ENCODE measurements at places on chromosomes 13 and 19.

- DNase-seq = no peak
Observed at GRCh38 chr13:48775285-48775684, 121.6 kb downstream of the CYSLTR2 start.

- DNase-seq = no peak
Observed at GRCh38 chr13:78393286-78394142, 209.8 kb downstream of the POU4F1 start.

GRCh38 chr13:48594096-48594815 is 59.5 kb upstream of the CYSLTR2 start:
- no peak for DNase-seq

DNA sequence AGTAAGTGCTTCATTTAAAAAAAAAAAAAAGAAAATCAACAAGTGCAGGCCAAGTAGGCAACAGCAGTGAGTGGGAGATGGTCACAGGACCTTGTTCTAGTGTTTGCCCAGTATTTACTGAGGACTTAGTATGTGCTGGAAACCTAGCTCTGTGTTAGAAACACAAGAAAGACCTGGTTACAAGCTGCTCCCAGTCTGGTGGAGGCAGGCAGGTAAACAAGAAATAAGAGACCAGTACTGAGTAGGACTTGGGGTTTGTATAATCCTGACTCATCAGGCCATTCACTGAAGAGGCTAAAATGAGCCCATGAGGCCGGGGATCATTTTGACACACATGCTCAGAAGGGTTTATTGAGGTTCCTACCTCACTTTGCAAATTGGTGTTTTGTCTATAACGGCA is 21.5 kb upstream of the SERPINE3 start:
- no peak for DNase-seq

DNA sequence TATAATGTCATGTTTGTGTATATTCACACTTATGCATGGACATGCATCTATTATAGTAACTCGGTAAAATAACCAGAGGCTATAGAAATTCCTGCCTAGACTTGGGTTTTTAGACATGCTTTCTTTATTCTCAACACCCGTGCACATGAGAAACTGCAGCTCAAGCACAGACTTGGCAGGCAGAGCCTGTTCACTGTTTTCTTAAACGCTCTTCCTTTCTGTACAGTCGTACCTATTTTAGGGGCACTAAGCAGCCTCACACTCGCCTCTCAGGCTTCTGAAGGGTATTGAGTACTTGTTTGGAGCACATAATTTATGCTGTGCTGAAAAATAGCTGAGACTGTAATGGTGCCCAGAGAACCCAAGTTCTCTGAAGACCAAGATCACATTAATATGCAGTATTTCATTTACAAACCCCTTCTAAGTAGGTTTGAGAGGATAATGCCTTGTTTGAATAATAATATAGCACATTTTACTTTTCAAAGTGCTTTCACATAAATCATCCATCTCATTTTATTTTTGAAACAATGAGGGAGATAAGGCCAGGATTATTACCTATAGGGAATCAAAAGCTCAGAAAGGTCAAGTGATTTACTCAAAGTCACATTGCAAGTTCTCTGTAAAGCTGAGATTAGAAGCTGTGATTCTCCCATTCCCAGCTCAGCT is 429.9 kb downstream of the SPRY2 start:
- no peak for DNase-seq

GRCh38 chr13:43725460-43725859 is 61.3 kb downstream of the ENOX1 start:
- DNase-seq = no peak

- no peak for DNase-seq
Observed at GRCh38 chr13:99332456-99332855, 25.3 kb upstream of the GPR183 start.

DNA sequence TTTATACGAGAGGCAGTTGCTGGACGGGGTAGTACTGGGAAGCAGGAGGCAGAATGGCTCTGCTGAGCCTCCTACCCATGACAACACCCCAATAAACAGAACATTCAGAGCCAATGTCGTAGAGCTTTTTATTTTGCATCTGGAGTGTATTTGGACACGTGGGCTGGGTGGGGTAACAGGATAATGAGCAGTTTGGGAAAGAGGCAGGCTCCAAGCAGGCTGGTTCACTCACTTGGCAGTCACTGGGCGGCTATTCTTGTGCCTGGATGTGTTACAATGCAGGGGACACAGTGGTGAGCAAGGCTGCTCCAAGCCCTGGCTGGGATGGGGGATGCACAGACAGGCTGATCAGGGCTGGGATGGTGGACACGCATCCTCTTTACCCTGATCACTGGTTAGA is 9.5 kb downstream of the ACTMAP start:
- DNase-seq = no peak

- no peak for DNase-seq
Observed at GRCh38 chr13:26495750-26496149, 61.7 kb upstream of the WASF3 start.

- DNase-seq = no peak
Observed at GRCh38 chr19:5547881-5548280, 19.9 kb downstream of the TINCR start.

- DNase-seq = no peak
Observed at GRCh38 chr13:21744149-21744548, 73.3 kb downstream of the FGF9 start.

DNA sequence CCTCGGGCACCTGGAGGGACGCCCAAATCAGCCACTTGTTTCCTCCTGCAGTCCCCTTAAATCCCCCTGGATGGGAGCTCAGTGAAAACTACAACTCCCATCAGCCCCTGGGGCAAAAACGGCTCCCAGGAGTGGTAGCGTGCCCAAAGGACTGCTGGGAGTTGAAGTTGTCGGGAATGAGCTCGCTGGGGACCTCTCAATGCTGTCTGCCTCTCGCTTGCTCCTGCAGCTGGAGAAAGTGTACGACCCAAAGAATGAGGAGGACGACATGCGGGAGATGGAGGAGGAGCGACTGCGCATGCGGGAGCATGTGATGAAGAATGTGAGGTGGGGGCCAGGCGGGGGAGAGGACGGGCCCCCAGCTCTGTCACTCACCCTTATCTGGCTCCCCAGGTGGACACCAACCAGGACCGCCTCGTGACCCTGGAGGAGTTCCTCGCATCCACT is 14.7 kb upstream of the DHDH start:
- DNase-seq = no peak

DNA sequence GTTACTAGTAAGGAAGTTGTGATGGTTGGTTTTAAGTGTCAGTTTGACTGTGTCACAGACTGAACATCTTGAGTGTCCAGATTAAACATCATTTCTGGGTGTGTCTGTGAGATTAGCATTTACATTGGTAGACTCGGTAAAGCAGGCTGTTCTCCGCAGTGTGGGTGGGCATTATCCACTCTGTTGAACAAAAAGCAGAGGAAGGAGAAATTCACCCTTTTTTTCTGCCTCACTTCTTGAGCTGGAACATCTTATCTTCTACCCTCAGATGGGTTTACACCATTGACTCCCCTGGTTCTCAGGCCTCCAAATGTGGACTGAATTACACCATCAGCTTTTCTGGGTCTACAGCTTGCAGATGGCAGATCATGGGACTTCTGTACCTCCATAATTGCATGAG is 63.7 kb upstream of the ZDHHC20 start:
- no peak for DNase-seq

DNA sequence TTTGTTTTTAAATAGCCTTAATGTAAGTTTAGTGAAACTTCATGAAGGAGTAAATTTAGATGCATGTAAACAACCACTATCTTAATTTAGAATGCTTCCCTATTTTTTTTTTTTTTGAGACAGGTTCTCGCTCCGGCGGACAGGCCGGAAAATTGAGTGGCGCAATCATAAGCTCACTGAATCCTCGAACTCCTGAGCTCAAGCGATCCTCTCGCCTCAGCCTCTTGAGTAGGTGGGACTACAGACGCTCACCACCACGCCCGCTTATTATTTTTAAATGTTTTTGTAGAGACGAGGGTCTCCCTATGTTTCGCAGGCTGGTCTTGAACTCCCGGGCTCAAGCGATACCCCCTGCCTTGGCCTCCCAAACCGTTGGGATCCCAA is 1.6 kb downstream of the TEX30 start:
- DNase-seq = no peak

DNA sequence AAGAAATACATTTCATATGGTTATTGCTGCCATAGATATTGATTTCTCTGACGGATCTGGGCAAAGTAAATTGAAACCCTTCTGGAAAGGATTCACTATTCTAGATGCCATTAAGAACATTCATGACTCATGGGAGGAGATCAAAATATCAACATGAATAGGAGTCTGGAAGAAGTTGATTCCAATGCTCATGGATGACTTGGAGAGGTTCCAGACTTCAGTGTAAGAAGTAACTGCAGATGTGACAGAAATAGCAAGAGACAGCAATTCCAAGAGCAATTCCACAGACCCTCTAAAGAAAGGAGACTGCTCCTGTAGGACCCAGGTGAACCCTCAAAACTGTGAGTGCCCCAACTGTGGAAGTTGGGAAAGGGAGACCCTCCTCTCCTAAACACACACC is 30.9 kb upstream of the KCTD12 start:
- DNase-seq = no peak

- DNase-seq = no peak
Observed at GRCh38 chr19:28309070-28309469, 903.9 kb downstream of the UQCRFS1 start.

GRCh38 chr19:39154100-39154628 is 28.6 kb downstream of the PAK4 start:
- no peak for DNase-seq

- DNase-seq = no peak
Observed at GRCh38 chr19:11047866-11048265, 41.4 kb upstream of the LDLR start.

DNA sequence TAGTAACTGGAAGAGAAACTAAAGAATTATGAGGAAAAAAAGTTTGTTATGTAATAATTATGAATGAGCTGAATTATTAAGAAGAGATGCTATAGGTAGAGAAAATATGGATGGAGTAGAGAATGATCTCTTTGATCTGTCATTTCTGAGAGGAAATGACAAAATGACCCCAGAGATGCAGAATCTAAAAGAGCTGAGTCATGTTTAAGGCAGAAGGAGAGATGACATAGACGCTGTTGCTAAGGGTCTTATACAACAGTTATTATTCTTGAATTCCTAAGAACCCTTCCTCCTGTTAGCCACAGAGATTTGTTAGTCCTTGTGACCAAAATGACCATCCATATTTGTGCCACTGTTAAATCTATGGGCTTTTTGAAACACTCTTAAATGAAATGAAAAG is 58.3 kb upstream of the FREM2 start:
- DNase-seq = no peak

GRCh38 chr13:113110048-113110851 is 4.7 kb downstream of the F7 start:
- no peak for DNase-seq

DNA sequence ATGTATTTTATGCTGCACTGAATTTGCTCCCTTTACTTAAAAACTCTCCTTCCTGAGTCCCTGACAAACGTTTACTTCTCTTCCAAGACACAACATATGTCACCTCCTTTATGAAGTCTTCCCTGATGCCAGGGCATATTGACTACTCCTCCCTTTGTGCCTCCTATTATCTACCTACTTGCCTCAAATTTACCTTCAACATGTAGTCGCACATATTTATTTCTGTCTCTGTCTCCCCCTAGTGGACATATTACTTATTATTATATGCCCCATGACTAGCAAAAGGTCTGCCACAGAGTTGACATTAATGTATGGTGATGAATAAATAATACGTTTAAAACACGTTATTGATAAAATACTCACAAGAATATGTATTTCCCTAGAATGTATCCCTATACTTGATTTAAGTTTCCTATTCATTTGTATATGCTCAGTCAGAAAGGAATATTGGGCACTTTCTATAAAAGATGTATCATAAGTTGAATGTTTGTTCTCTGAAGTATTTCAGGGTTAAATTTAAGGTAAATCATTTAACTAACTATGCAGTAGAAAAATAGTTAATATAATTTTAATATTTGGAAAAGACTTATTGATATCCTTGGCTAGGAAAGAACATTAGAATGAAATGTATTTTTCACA is 250.3 kb upstream of the ATXN8OS start:
- DNase-seq = no peak

DNA sequence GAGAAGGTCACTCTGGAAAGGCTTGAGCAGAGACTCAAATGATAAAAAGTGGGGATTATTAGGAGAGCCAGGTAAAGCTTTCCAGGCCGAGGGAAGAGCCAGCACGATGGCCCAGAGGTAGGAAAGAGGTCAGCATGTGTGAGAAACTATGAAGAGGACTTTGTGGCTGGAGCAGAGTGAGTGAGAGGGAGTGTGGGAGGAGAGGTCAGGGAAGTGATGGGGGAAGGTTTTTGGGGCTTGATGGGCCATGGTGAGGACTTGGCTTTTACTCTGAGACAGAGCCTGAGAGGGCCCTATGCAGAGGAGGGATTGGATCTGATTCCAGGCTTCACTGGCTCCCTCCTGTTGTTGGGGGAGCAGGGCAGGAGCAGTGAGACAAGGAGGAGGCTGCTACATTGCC is 5.3 kb downstream of the CATSPERG start:
- no peak for DNase-seq

GRCh38 chr13:21639561-21639960 is 31.3 kb upstream of the FGF9 start:
- no peak for DNase-seq

DNA sequence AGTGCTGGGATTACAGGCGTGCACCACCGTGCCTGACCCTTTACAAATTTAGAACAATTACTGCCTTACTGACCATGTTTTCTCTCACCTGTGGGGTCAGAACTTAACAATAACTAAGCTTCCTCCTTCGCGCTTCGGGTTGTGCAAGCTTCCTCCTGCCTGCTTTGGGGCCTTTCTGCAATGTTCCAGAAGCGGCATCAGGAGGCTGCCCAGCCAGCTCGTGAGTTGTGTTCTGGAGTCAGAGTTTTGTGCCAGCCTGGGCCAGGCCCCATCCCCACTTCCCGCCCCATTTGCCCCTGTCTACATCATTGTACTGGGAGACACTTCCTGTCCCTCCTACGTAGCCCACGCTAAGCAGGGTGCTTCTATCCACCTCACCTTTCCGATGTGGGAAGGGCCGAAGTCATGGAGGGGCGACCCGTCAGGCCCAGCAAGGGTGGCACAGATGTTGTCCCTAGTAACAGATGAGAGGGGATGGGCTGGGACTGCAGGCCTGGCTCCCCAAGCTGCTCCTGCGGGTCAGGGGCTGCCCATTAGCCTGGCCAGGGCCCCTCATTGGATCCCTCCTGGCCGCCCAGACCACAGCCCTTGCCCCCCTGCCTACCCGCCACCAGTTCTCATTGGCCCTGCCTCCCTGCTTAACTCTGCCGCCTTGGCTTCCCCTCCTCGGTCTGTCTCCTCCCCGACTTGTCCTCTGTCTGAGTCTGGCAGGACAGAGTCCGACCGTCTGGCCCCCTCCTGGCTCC is 13.4 kb downstream of the UHRF1 start:
- no peak for DNase-seq

Measured in activated CD8-positive, alpha-beta memory T cell treated with anti-CD3 and anti-CD28 coated beads for 1 hour (primary cell).